ENCODE measurements at places on chromosomes 1 and 21. TPM values are rescaled to one million over a fixed set of nuclear protein-coding genes. Genes with fewer than 3 reads are reported as not detected.

The AKR7A2 gene
- 34.4 TPM for total RNA-seq

The FBXO44 gene
- total RNA-seq = 12.2 TPM

The METTL13 gene
- 49.1 TPM for total RNA-seq

The KRTAP11-1 gene
- total RNA-seq = not detected

The FTCD gene
- not detected for total RNA-seq

The OR11L1 gene
- not detected for total RNA-seq

The S100A2 gene
- total RNA-seq = 17.0 TPM

The PRDM16 gene
- total RNA-seq = 0.09 TPM

The DNTTIP2 gene
- total RNA-seq = 40.0 TPM

The AXDND1 gene
- 0.29 TPM for total RNA-seq

The PODN gene
- not detected for total RNA-seq

The PGLYRP4 gene
- not detected for total RNA-seq

The CFAP74 gene
- not detected for total RNA-seq

The OR2T11 gene
- not detected for total RNA-seq

The JAM2 gene
- not detected for total RNA-seq

The SLAMF6 gene
- not detected for total RNA-seq

The OR2G6 gene
- total RNA-seq = not detected

The PTPRC gene
- total RNA-seq = not detected

The SYT2 gene
- 0.02 TPM for total RNA-seq

The KIF14 gene
- 10.4 TPM for total RNA-seq

The COL11A1 gene
- total RNA-seq = 3.8 TPM

The U2AF1 gene
- total RNA-seq = 58.9 TPM

The WLS gene
- total RNA-seq = 17.7 TPM
